ENCODE measurements at places on chromosomes 1 and 21.

DNA sequence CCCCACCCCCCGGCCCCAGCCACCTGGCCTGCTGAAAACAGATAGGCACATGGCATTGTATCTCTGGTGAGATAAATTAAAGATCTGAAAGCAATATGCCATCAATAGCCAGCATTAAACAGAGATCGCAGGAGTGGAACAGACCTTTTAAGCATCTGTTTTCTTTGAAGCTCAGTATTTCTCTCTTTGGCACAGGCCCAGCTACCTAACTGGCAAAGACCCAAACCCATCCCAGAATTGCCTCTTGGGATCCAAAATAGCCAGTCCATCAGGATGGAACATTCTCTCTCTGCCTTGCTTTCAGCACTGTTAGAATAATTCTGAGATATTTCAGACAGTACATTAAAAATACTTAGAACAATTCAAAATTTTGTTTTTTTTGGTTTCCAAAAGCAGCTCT lies 46.0 kb downstream of the KCNJ6 start:
- DNase-seq = no peak

- no peak for DNase-seq
Measured at GRCh38 chr1:1173061-1173792, 453 bp upstream of the TTLL10 start.

DNA sequence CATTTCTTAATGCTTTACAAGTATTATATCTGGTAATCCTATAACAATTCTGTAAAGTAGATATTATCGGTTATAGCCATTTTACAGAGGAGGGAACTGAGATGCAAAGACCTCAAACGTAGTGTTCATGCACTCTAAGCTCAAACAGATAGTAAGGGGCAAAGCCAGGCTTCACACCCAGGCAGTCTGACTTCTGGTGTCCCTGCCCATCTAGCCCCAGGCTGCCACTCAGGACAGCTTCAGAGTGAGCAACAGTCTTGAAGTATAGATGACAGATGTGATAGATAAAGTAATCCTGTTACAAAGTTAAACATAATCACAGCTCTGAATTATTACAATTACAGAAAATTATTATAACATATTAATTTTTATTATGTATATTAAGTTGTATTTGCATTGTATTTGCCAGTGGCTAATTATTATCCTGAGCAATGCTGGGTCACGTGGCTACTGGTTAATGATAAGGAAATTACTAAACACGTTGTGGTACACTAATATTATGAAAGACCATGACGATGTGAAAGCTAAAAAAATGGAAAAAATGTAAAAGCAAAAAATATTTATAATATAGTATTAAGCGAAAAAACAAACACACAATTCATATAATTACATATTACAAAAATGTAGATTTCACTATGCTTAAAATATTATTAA lies 6.1 kb upstream of the TRAF3IP3 start:
- DNase-seq = no peak

- DNase-seq = no peak
Measured at GRCh38 chr21:42343101-42343500, 7.7 kb downstream of the TFF2 start.

- no peak for DNase-seq
Measured at GRCh38 chr1:28855469-28855951, 43.5 kb downstream of the OPRD1 start.

DNA sequence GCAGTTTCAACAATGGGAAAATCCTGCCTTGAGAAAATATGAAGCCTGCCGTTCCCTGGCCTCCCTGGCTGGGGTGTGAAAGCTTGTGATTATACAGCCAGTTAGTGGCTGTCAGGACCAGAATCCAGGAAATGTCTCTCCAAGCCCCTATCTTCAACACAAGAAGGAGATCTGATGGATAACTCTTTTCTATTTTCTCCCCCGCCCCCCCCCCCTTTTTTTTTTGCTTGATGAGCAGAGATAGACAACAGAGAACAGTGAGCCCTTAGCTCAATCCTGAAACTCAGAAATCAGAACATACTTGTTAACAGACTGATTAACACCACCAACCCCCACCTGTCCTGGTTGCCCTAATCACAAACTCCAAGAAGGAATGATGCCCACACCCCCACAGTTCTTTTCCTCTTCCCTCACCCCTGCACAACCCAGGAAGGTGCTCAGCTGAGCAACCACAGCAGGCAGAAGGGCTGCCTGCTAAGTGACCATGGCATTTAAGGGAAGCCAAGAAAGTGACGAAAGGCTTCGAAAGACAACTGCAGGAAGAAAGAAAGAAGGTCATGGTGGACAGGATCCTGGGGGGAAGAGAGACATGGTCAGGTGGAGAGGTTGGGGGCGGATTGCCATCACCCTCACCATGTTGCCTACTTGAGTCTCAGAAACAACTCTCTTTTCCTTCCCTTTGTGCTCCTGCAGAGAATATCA lies 12.3 kb upstream of the DENND2D start:
- DNase-seq = no peak

DNA sequence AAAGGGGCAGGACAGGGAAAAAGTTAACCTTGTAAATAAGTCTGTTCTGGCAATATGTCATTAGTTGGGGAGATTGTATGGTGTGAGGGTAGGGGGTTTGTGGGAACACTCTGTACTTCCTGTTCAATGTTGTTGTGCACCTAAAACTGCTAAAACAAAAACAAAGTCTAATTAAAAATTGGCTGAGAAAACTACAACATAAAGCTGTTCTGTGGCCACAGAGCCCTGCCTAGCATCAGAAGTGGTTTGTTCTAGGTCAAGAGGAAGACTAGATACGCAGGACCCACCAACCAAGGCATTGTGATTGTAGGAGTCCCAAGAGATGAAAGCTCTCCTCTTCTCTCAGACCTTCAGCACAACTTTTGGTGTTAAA lies 81.0 kb upstream of the LRRC8D start:
- DNase-seq = no peak

Data from stimulated activated CD4-positive, alpha-beta T cell treated with anti-CD3 and anti-CD28 coated beads, Interleukin-2, amount 100 ng/mL, for 48 hours (primary cell).